Hematopoietic multipotent progenitor cell (in vitro differentiated cells): ENCODE measurements at places on chromosomes 7 and 10. TPM values are rescaled to one million over a fixed set of nuclear protein-coding genes. Genes with fewer than 3 reads are reported as not detected.

GRCh38 chr7:69696686-69697685 is 98.7 kb downstream of the AUTS2 start:
- DNase-seq = no peak

GRCh38 chr10:131216681-131217230 is 94.8 kb downstream of the TCERG1L start:
- DNase-seq = no peak

DNA sequence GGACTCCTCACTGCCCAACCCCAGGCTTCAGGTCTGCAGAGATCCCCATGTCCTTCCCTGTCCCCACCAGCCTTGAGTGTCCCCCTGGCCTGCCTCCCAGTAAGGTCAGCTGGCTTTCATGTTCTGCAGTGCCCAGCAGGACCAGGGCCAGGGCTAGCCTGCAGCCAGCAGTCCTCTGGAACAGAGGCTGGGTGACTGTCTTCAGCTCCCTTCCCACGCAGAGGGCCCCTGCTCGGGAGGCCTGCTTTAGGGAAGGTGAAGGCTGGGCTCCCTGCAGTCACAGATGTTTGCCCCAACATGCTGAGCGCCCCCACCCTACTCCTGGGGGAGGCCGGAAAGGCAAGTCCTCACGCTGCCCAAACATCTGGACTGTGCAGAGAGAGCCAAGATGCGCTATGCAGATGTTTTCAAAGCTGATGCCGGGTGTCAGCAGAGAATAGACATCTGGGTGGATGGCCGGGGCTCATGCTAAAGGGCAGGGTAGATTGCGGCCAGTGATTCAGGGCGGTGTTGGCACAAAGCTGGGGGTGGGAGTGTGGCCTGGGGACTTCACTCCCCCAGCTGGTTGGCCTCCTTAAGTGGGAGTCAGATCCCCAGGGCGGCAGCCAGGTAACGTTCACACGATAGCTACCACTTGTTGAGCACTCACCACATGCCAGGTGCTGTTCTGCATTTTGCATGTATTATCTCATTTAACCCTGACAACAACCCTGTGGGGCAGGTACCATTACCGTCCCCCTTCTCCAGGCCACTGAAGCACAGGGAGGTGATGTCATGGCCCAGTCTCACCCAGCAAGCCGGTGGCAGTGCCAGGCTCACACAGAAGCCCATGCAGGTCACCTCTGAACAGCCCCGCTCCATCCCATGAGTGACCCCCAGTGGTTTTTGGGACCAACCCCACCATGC is 71.2 kb upstream of the COL13A1 start:
- DNase-seq = no peak

Gene OPALIN
- total RNA-seq = under 0.01 TPM

Gene SGPL1
- 15.6 TPM for total RNA-seq

DNA sequence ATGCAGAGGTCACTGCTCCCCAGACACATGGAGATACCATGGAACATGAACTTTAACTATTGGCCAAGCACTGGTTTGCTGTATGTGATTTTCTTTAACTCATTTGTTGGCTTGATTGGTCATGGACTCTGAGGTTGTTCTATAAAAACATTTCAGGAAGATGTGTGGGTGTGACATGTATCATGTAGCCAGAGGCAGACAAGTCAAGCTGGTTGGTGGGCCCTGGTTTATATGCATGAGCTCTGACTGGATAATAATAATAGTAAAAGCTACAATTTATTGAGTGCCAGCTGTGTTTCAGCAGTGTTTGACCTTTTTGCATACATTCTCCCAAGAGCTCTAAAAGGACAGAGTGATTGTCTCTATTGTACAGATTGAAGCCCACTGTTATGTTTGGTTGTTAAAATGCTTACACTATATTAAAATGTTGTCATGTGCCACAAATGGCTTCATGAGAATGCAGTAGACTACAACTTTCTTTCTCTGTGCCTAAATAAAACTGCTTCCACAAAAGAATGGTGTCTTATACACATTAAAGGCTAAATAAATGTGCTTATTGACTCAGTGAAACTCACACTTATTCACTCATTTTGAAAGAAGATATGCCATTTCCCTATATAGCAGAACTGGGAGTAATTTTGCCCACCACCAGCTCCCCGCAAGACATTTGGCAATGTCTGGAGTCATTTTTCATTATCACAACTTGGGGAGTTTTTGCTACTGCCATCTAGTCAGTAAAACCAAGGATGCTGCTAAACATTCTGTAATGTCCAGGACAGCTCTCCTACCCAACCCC is 243.6 kb upstream of the NFE2L3 start:
- DNase-seq = no peak

Gene SPACDR
- 0.27 TPM for total RNA-seq

DNA sequence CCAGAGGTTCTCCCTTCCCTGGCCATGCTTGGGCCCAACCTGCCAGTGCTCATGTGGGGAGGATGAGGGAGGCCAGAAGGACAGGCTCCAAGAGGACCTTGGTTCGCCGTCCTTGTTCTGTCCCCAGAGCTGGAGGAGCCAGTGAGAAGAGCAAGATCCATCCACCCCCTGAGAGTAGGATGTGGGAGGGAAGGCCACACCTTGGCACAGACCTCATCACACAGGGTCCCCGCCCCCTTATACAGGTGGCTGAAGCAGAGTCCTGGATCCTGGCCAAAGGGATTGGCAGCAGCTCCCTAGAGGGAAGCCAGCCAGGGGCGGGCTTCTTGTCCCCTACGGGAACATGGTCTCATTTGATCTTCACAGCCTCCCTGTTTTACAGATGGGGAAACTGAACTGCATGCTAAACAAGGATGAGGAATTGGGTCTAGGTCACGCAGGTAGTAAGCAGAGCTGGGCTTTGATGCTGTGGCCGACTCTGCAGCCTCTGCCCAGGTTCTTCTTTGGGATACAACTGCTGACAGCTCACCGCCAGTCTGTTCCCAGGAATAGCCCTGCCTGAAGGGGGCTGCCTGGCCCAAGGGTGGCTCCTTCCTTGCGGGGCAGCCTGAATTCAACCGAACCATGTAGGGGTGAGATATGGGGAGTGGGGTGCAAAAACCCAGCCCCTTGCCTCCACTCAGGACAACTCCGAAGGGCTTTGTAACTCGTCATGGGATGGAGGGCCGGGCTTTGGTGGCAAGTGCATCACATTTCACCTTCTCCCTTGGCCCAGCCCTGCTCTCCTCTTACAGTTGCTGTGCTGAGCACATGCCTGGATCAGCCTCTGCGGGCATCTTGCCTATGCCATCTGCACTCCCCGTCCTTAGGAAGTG is 62.2 kb upstream of the KDM7A start:
- no peak for DNase-seq

GRCh38 chr7:116753130-116753529 is 81.1 kb downstream of the MET start:
- DNase-seq = no peak

DNA sequence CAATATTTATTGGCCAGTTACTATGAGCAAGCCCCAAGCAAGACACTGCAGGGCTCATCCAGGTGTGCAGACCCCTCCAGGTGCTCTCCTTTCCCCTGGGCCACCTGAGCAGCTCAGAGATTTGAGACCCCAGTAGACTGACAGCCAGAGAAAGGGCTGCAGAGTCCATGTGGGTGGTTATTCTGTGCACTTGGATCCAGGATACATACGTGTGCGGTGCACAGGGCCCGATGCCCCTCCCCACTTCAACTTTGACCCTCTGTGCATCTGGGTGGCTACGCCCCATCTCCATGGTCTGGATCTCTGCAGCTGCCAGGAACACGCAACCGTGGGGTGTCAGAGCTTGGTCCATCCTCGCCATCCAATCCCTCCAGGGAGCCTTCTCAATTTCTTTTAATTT is 72.9 kb downstream of the MKI67 start:
- no peak for DNase-seq

DNA sequence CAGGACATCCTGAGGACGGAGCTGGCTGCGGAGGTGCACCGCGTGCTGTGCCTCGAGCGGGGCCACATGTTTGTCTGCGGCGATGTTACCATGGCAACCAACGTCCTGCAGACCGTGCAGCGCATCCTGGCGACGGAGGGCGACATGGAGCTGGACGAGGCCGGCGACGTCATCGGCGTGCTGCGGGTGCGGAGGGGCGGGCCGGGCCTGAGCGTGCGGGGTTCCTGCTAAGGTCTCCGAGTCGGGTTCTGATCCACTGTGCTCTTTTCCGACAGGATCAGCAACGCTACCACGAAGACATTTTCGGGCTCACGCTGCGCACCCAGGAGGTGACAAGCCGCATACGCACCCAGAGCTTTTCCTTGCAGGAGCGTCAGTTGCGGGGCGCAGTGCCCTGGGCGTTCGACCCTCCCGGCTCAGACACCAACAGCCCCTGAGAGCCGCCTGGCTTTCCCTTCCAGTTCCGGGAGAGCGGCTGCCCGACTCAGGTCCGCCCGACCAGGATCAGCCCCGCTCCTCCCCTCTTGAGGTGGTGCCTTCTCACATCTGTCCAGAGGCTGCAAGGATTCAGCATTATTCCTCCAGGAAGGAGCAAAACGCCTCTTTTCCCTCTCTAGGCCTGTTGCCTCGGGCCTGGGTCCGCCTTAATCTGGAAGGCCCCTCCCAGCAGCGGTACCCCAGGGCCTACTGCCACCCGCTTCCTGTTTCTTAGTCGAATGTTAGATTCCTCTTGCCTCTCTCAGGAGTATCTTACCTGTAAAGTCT is 10.4 kb downstream of the ATG9B start:
- DNase-seq = peak; percentile 96

Gene LIPF
- not detected for total RNA-seq

- no peak for DNase-seq
These were observed 178.4 kb downstream of the ARHGAP12 start for GRCh38 chr10:31749981-31750840.

Gene PBLD
- total RNA-seq = 3.2 TPM
